ENCODE measurements at places on chromosomes 6 and 20.

DNA sequence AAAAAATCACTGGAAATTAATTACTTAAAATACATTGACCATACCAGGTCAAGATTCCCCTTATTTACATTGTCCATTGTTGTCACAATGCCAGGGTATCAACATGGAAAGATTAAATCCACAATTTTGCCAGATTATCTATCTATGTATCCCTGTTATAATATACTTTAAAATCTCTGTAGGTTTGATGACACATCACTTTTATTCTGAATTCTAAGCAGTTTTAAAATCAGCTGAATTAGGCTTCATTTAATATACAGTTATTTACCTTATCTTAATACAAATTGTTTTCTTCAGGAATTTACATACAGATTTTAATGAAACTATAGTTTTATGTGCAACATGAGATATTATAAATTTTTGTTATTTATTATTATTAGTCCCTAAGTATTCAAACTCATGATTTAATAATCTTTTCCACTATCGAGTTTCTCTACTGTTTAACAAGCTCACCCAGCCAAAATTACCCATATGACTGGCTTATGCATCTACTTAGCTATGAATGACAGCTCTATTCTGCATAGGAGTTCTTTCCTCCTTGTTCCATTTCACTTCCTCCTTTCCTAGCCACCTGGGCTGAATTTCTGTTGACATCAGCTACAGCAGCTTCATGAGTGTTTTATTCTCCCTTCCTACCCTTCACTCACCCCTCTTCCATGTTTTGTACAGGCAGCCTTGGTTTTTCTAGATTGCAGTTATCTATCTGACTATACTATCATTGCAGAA lies 654.2 kb upstream of the MAP3K7 start:
- DNase-seq, result no peak

GRCh38 chr6:9224539-9224938 lies 789.2 kb upstream of the SLC35B3 start:
- DNase-seq, result no peak

- no peak for DNase-seq
These were observed 49.3 kb upstream of the IER3 start for GRCh38 chr6:30793521-30794194.

- no peak for DNase-seq
These were observed 6.0 kb downstream of the PARD6B start for GRCh38 chr20:50737352-50737751.

GRCh38 chr6:30122515-30122914 lies 9.6 kb upstream of the TRIM31 start:
- DNase-seq, result no peak

- no peak for DNase-seq
These were observed 139.9 kb downstream of the MOXD1 start for GRCh38 chr6:132261354-132261753.

DNA sequence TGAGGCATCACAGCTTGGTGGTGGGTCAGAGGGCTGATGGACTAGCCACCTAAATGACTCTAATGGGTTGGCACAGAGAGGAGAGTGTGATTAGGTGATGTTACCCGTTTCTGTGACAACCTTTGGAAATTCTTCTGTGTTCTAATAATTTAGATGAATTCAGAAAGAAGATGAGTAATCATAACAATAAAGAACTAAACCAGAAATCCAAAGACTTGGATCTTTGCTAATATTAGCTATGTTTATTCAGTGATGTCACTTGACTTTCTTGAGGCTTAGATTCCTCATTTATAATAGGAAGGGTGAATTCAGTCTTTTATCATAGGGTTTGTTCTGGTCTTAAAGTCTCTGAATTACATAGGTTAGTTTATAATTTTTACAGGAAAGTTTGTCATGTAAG lies 19.9 kb downstream of the CRYBG1 start:
- no peak for DNase-seq

- peak; percentile 15 for DNase-seq
These were observed 140.3 kb downstream of the COL12A1 start for GRCh38 chr6:75065523-75065922.

DNA sequence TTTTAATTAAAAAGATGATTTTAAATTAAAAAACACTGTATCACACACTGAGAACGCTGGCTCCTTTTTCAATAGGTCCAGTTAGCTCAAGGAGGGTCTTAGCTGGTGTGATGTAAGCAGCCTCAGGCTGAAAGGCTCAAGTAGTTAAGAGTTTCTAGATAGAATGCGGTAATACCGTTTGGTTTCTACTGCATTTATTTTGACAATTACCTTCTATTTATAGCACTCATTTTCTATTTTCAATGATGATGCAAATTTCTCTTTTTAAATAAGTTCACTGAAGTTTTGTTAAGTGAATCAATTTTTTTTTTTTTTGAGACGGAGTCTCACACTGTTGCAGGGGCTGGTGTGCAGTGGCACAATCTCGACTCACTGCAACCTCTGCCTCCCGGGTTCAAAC lies 87.1 kb downstream of the PREX1 start:
- no peak for DNase-seq

DNA sequence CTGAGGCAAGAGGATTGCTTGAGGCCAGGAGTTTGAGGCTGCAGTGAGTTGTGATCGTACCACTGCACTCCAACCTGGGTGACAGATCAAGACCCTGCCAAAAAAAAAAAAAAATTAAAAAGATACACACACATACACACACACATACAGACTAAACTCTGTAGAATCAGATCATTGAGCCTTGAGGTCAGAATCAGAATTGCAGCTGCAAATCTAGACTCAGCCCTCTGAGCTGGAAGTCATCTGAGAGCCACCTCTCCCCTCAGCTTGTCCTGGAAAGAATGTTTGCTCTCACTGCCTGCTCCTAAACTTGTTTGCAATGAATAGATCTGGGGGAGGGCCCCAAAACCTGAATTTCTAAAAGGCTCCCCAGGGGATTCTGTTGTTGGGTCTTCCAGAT lies 41.4 kb upstream of the ANGPT4 start:
- DNase-seq, result no peak

GRCh38 chr6:126300126-126300525 lies 39.8 kb upstream of the CENPW start:
- DNase-seq, result no peak

DNA sequence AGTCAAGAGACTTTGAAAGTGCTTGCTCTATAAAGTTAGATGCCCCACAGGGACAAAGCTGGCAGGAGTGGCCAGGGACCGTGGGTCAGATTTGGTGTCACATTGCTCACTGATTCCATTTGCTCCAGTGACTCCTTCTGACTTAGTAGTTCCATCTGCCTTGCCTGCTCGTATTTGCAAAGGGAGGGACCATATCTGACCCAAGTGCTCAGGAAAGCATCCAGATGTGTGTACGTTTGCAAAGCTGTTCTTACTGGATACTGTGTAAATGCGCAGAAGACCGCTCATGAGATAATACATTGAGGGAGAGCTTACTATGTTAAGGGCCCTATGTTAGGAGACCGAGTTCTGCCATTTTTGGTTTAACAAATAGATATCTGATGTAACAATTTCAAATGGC lies 21.2 kb upstream of the CCN6 start:
- DNase-seq, result no peak

DNA sequence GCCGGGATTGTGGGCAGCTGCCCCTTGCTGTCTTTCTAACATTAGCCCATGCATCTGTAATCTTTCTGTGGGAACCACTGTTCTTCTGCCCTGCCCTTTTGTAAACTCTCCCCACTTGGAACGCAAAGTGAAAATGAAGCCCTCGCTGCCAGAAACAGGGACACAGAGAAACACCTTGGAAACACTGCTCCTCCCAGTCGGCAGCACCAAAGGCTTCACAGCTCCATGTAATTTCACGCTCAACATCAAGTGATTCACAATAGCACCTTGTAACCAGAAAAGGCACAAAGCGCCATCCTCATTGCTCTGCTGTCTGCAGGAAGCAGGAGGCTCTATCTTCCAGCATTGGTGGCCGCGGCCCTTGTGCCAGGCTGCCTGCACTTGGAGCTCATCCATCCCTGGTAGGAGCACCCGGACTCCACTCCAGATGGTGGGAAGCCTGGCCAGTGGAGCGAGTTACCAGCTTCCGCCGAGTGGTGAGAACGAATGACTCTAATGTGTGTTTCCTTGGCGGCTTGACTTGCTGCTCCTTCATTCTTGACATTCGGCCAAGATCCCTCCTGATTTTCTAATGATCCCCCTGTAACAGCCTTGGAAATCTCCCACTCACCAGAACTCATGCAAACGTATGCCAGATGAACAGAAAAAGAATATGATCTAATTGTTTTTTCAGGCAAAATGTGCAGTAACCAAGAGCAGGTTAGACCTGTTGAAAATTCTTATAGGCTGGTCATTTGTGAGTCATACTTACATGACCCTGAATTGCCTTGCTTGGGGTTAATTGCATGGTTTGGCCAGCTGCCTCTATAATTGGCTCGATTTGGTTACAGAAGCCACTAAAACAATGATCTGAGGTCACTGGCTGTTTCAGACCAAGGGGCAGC lies 169.1 kb upstream of the CDYL start:
- DNase-seq, result no peak

- DNase-seq, result no peak
These were observed 255.8 kb upstream of the RAB32 start for GRCh38 chr6:146287691-146288369.

DNA sequence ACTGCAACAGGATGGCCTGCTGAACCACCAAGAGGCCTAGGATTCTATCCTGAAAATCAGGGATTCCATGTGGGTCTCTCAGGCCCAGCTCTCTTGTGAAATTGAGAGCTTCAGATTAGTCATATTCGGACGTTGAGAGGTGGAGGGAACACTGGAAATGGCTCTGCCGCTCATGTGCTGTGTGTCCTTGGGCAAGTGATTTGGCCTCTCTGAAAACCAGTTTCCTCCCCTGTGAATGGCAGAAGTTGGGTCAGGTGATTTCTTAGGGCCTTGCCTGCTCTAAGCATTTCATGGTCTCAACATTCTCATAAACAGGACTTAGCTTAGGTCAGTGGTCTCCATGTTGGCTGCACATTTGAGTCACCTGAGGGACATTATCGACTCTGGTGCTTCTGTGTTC lies 470.1 kb downstream of the PREX1 start:
- no peak for DNase-seq

GRCh38 chr6:56890683-56891429 lies 64.1 kb upstream of the BEND6 start:
- DNase-seq, result no peak

GRCh38 chr6:89154131-89154530 lies 8.3 kb downstream of the PM20D2 start:
- no peak for DNase-seq

GRCh38 chr6:16238963-16239797 lies 793 bp downstream of the GMPR start:
- peak; percentile 48 for DNase-seq

DNA sequence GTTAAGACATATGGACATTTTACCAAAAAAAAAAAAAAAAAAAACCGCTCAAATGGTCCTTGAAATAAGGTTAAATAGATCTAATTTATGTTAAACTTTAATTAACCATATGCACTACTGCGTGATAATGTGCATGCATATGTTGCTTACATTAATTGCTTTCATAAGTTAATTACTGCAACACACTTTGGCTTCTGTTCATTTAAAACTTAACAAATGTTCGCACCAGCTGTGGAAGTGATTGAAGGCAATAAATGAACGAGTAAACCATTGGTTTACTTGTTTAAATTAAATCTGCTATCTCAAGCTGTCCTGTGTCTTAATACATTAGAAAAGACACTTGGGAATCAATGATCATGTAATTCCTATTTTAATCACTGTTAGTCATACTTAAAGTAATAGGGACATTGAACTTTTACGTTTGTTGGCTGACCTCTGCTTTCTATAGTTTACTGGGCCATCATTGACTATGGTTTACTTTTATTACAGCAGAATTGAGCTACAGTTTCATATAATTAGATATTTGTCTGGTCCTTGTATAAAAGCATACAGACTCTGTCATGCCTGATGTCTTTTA lies 294.7 kb downstream of the KHDC1L start:
- no peak for DNase-seq

- no peak for DNase-seq
These were observed 247.7 kb upstream of the FAM83B start for GRCh38 chr6:54598787-54599313.

- DNase-seq, result no peak
These were observed 177.5 kb upstream of the MMS22L start for GRCh38 chr6:97460394-97461080.

DNA sequence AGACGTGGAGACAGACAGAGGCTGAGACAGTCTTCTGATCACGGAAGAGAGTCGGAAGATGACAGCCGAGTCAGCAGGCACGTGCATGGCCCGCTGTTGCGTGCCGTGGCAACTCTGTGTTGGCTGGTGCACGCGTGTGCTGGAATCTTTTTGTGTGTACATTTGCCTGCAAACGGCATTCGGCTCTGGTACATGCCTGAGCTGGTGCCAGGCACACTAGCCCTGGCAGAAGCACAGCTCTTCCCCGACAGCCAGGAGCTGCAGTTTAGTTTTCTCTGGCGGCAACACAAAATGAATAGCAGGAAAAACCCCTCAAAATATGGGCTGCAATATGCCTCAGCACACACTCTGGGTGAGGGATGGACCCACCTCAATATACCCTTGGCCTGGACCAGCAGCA lies 769 bp upstream of the PDYN start:
- DNase-seq, result no peak

- no peak for DNase-seq
These were observed 12.8 kb downstream of the PTPRK start for GRCh38 chr6:128507337-128508310.

- no peak for DNase-seq
These were observed 83.2 kb upstream of the TAB2 start for GRCh38 chr6:149234051-149234962.

DNA sequence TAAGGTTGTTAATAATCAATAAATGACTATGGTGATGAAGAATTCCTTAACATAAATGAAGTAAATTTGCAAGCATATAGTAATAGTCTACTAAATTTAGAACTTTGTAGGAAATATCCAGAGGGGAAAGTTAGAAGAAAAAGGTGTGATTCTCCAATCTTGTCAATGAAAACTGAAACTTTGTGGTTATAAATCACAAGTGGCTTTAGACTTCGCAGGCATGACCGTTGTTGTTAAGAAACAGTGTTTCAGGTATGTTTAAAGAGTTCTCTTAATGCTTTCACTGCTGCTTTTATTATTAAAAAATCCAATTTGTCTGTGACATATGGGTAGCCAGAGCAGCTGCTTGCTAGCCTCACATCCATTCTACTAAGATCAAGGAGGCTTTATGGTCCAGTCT lies 475.6 kb upstream of the ADGRB3 start:
- no peak for DNase-seq

DNA sequence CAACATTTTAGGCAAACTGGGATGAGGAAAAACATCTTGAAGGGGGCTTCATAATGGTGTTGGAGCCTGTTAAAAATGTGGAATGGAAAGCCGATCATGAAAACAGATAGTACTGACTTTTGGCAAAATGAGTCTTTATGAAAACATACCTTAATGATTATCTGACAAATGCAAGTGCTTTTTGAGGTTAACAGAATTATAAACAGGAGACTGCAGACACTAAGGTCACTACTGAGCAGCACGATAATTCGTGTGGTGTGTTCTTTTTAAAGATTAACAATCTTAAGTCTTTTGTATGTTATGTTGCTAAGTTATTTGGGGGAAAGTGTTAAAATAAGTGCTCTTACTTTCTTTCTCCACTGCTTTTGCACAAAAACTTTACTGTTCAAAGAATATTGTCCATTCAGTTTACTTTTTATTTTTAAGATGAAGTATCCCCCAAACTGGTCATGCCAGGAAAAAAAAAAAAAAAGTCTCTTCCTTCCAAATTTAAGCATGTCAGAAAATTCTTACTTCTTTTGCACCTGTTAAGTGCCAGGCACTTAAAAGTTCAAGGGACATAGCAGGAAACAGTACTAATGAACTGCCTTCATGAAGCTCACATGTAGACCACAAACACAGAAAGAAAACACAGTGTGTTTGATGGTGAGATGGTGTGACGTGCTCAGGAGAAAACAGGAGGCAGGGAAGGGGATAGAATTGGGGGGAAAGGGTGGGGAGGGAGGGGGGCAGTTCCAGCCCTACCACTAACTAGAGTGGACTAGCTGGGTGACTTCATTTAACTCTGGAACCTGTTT lies 73.2 kb downstream of the CDYL start:
- DNase-seq, result no peak

All from nephron progenitor cell (in vitro differentiated cells).